ENCODE measurements at places on chromosomes 12 and 14. TPM values are rescaled to one million over a fixed set of nuclear protein-coding genes. Genes with fewer than 3 reads are reported as not detected.

SLC35E3 gene
- polyA plus RNA-seq: 18.0 TPM

JDP2 gene
- 21.6 TPM for polyA plus RNA-seq

C12orf56 gene
- polyA plus RNA-seq: 1.1 TPM

LRRK2 gene
- polyA plus RNA-seq: 40.5 TPM

LPAR5 gene
- polyA plus RNA-seq: 1.8 TPM
